ENCODE measurements at places on chromosomes 2 and 18.

GRCh38 chr2:14587119-14587518 lies 45.4 kb upstream of the LRATD1 start:
- no peak for DNase-seq

- DNase-seq = no peak
These were observed 284.7 kb downstream of the LRRTM1 start for GRCh38 chr2:80019571-80020460.

DNA sequence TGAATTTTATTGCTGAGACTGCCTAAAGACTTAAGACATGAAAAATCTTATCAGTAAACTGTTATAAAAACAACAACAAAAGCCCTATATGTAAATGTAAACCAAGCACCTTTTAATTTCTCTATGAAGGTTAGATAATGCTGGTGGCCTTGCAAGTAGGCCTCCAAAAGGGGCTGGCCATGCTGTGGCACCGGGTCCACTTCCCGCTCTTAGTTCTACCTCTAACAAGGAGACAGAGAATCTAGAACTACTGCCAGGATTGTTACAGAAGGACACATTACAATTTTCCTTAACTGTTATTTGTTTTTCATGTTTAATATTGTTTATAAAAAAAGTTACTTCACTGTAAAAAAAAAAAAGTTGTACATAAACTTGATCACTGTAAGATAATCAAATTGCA lies 49.0 kb downstream of the UGP2 start:
- no peak for DNase-seq

- no peak for DNase-seq
These were observed 8.8 kb downstream of the BUB1 start for GRCh38 chr2:110669079-110669478.

DNA sequence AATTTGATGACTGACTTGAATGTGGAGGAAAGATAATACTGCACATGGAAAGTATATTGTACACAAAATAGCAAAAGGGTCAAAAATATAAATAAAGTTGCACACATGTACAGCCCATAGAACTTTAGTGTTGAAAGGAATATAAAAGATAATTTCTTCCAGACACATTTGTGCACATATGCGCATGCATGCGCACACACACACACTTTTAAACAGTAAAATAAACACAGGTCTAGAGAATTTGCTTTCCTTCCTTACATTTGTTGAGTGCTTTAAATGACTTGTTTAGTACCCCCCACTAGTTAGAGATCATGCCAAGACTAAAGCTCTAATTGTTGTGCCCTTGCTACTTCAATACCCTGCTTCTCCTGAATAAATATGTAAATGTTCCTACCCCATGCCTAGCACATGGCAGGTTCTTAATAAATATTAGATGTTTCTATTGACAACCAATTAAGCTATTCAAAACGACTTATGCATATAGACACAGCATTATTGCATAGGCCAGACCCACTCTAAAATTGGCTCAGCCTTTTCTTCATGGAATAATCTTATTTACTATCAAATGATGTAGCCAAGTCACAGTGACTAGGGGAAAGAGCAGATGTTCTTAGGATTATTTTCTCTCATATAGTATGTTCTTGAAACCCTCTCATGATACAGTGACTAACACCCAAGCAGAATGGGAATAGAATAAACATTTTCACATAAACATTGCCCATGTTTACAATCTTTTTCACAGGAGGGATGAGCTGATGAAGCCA lies 165.5 kb upstream of the ACVR2A start:
- DNase-seq = no peak

- no peak for DNase-seq
These were observed 95.3 kb downstream of the EIPR1 start for GRCh38 chr2:3282056-3282998.

GRCh38 chr2:126801473-126801872 lies 97.2 kb upstream of the TEX51 start:
- DNase-seq = no peak

GRCh38 chr2:186159101-186159500 lies 327.0 kb upstream of the ZC3H15 start:
- DNase-seq = no peak

- no peak for DNase-seq
These were observed 51.7 kb upstream of the OTOF start for GRCh38 chr2:26529406-26530239.

- DNase-seq = no peak
These were observed 71.5 kb downstream of the EDAR start for GRCh38 chr2:108917526-108917925.

- no peak for DNase-seq
These were observed 48.5 kb upstream of the DTNA start for GRCh38 chr18:34661464-34662087.

- DNase-seq = no peak
These were observed 1284.2 kb upstream of the PIK3C3 start for GRCh38 chr18:40670668-40671375.

DNA sequence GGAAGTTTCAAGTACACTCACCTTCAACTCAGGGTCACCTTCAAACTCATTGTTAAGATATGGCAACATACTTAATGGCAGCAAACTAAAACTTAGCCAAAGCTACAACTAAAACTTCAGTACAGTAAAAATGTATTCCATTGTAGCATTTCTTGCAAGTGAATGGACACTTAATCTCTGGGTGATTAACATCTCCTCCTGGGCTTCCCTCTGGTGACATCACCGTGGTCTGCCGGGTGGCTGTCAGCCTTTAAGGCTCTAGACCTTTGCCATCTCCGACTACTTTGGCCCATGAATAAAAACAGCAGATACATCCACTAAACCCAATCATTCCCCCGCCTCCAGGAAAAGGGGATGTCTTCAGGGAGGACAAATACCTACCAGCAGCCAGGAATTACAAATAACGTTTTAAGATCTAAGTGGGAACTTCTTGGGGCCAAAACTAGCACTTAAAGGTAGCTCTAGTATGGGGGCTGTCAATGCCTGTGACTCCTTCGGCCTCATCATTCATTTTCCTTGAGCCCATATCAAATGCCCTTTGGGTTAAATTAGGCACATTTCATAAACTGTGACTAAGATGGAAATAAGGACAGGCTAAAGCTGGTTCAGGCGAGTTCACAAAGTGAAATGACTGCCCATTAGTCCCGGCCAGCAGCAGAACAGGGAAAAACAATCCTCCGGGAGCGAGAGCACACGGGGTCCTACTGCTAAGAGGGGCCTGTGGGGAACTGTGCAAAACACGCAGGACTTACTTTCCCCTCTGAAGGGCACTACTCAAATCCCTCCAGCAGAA lies 1.1 kb downstream of the TFCP2L1 start:
- DNase-seq = no peak

DNA sequence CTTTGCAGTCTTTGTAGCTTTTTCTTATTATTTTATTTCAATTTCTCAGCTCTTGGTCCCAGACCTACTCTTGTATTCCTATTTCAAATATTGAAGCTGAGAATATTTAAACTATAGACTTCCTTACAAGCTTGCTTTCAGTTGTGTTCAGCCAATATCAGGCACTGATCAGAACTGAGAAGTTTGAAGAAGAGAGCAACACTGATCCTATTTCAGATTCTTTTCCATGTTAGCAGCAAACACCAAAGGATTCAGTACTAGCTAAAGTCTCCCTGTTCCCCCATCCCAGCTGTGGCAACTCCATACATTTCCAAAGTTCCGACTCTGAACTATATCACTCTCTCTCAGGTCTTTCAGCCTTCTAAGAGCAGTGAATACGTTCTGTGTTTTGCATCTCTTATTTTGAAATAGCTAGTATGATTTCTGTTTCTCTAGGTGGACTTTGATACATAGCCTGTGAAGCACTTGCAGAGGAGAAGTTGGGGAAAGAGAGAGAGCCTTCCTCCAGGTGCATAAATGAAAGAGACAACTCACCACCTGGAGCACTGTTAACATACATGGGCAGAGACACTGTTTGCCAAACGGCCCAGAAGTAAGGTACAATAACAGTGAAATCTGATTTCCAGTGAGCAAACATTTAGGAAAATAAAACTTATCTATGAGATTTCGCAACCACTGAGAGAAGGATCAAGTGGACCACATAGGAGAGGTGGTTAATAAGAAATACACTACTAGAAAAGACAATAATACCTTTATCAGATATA lies 135.0 kb upstream of the ZNF804A start:
- no peak for DNase-seq

GRCh38 chr2:43569921-43570320 lies 25.9 kb downstream of the THADA start:
- DNase-seq = no peak

DNA sequence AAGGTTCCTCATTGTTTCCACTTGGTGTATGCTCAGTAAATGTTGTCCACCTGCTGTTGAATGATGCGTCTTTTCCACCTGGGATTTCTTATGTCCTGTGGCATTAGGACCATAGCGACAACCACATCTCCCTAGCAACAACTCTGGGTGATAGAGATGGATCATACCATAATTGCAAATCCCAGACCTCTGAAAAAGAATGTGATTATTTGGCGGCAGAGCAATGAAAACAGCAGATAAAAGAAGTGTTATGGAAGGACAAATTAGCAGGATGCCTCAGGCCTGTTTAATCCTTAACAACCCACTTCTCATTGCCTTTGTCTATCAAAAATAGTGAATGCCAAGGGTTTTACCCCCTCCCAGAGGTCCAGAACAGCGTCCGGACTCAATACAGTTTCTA lies 278.9 kb downstream of the TSN start:
- no peak for DNase-seq

GRCh38 chr2:167451496-167452289 lies 563.4 kb downstream of the XIRP2 start:
- no peak for DNase-seq

- DNase-seq = no peak
These were observed 110.7 kb upstream of the HAAO start for GRCh38 chr2:42902939-42903709.

- no peak for DNase-seq
These were observed 352.3 kb upstream of the MEIS1 start for GRCh38 chr2:66082581-66082980.

- DNase-seq = no peak
These were observed 142.5 kb downstream of the CDH19 start for GRCh38 chr18:66461344-66461743.

DNA sequence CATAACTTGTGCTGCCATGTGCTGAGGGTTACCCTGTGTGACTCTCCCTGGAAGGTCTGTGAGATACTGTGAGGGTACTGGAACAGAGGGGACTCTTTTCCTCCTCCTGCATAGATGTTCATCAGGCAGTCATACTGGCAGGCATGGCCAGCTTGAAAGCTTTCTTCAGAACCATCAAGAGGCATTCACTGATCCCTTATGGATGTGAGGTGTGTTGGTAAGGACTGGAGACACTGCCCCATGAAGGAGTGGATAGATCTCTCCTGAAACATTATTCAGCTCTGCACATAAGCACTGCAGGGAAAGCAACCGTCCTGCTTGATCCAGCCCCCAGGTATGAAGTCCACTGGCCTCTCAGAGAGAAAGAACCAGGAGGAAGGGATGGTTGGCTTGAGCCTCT lies 176.6 kb upstream of the ARL4C start:
- no peak for DNase-seq

DNA sequence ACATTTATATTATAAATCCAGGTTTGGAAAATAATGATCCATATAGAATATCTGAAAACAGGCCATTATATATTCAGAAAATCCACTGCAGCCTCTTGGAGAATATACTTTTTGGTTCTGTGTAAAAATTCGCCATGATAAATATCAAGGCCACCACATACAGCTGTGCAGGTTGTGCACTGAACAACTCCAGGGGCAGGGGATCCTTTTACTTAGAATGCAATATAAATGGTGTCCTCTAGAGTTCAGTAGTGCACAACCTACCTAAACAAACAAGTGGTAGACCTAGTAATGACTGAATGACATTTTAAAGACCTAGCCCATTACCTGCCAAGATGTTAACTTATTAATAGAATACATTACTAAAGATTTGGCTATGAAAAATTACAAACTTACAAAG lies 22.4 kb downstream of the MOGAT1 start:
- DNase-seq = no peak

- DNase-seq = no peak
These were observed 262.4 kb downstream of the SS18 start for GRCh38 chr18:25827961-25828561.

DNA sequence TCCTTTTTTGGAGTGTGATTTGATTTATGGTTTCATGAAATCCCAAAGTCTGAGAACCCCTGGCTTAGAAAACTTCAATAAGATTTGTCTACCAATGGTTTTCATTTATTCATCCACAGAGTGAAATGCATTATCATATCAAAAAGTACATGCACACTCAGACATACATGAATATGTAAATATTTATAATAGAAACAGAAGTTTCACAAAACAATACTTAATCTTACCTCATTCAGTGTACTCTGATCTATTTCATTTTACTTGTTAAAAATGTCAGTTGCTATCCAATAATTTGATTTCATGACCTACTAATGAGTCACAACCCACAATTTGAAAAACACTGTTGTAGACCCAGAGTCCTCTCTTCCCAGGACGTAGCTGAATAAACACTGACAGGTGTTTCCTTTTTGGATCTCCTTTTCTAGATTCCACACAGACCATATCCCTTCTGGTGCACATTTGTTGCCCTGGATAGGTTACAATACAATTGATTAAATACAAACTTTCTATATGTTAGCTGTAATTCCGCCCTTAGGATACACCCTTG lies 10.4 kb upstream of the CAVIN2 start:
- DNase-seq = no peak

DNA sequence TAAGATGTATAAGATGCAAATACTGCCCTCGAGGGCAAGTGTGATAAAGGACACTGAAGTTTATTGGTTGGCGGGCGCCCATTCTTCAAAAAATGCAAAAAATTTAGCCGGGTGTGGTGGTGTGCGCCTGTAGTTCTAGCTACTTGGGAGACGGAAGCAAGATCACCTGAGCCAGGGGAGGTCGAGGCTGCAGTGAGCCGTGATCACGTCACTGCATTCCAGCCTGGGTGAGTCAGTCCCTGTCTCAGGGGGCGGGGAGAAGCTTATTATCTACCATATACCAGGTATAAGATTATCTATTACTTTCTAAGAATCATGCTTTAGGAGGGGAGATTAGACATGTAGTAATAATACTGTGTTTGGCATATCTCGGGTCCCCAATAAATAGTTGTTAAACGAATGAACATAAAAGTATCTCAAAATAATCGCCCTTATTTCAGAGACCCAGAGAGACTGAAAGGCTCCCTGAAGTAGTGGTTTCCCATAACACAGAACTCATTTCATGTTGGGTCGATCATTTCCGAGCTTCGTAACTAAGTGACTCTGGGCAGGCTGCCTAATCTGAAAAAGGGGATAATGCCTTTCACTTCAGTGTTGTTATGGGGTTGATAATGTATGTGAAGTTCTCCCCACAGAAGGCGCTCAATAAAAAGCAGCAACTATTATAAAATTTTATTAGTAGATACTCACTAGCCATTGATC lies 1.2 kb upstream of the SELENOI start:
- no peak for DNase-seq
